Psoas muscle (tissue), 8 donors: ENCODE measurements at places on chromosomes 16 and 17.

DNA sequence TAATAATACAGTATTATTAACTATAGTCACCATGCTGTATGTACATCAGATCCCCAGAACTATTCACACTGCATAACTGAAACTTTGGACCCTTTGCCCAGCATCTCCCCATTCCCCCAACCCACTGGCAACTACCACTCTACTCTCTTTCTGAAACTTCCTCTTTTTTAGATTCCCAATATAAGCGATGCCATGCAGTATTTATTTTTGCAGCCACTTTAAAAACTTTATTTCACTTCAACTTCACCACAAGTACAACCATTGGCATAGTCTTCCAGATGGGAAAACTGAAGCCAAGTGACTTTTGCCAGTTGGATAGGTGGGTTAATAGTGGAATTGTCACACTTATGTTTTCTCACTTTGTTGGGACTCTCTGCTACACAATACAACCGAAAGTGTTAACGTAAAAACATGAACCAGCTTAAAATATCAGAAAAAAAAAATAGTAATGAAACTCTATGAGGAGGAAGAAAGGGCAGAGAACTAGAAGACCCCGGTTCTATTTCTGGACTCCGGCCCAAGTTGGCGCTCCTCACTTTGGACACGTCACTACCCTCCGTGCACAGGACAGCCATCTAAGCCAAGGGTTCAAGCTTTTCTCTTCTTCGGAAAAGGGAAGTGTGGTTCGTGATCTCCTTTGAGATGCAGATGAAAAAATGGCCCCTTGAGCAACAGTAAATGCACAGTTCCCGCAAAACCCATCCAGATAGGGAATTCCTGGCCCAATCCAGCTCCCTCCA lies 743 bp downstream of the SHCBP1 start:
- DNase-seq: no peak

GRCh38 chr17:29677221-29677791 lies 54.6 kb upstream of the CORO6 start:
- peak; percentile 87 for DNase-seq

GRCh38 chr16:48628359-48628985 lies 18.5 kb upstream of the N4BP1 start:
- no peak for DNase-seq

DNA sequence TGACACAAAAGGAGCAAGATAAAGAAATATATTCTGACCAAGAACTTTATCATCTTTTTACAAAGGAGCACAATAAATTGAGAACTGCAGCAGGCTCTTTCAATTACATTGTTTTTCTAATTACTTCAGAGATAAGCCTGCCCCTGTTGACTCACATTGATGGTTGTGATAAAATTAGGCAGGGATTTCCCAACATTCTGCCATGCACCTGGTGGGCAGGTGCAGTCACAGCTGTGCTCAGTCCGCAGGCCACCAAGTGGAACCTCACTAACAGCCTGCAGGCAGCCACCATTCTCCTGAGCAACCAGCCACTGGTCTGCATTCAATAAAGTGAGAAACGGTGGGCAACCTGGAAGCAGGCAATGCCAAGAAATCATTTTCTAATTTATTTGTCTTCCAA lies 5.1 kb downstream of the FANCA start:
- DNase-seq: no peak

DNA sequence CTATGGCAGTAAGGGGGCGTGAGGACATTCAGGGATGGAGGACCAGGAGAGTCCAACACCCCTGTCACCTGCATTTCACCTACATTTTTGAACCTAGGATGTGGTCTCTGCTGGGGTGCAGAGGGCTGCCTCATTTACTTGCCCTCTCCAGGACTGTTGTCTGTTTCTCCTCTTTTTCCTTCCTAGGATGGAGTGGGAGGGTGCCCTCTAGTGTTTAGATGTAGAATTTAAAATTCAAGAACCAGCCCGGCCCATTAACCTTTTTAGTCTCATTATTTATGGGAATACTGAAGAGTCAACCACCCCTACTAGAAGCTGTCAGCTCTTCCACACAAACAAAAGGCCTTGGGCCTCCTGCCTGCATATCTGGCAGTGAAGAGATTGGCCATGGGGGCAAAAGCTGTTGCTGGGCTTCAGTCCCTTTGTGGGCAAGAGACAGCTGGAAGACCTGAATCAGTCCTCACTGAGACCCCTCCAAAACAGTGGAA lies 2.5 kb upstream of the STARD3 start:
- no peak for DNase-seq

DNA sequence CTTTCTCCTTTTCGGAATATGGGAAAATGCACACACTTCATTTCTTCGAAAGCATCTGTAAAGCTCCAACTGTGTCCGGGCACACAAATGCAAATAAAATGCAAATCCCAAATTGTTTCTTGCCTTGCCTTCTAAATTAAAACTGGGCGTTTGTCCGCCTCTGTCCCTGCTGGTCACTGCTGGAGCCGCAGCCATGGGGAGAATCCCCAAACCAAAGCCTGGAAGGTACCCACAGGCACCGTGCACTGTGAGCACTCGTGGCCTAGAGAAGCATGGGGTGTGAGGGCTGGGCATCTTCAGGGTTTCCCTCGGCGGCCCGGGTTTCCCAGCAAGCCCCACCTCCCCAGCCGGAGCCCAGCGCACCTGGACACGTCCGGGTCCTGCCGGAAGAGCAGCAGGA lies 2.9 kb downstream of the SLC47A2 start:
- no peak for DNase-seq

DNA sequence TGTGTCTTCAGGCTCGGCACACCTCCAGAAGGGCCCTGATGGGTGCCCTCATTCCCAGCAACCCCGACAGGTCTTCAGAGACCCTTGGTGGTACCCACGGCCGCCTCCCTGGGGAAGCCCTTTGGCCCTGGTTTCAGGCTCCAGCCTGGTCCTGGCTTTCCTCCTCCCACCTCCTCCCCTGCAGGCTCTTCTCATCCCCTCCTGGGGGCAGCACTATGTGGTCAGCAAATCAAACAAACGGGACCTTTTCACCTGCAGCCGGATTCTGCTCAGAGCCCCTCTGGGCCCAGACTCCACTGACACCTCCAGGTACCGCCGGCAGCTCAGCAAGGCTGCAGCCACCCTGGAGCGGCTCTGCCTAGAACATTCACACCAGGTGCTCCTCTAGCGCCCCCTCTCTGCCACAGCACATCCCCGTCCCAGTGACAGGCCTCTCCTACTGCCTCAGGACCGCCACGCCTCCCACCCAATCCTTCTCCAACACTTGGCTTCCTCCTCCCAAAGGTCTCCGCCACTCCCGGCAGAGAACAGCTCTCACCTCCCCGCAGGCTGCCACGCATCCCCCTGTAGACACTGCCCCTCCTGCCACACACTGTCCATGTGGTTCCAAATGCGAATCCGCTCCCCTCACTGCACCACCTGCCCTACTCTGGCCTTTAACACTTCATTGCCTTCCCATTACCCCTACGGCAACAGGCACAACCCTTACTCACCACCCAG lies 12.0 kb downstream of the CORO7 start:
- DNase-seq: no peak

DNA sequence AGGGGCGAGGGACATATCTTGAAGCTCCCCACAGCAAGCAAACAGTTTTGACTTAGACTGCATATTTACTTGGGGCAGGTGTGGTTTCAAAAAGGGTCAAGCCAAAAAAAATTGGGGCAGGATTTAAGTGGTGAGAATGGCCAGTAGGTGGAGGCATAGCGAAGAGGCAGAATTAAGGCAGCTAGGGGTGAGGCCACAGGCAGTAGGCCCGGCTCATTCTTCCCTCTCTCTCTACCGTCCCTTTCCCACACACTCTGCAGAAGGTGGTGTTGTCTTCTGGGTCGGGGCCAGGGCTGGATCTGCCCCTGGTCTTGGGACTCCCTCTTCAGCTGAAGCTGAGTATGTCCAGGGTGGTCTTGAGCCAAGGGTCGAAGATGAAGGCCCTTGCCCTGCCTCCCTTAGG lies 2.6 kb downstream of the SHBG start:
- no peak for DNase-seq

GRCh38 chr16:87319011-87319410 lies 1.8 kb upstream of the C16orf95 start:
- DNase-seq: no peak

DNA sequence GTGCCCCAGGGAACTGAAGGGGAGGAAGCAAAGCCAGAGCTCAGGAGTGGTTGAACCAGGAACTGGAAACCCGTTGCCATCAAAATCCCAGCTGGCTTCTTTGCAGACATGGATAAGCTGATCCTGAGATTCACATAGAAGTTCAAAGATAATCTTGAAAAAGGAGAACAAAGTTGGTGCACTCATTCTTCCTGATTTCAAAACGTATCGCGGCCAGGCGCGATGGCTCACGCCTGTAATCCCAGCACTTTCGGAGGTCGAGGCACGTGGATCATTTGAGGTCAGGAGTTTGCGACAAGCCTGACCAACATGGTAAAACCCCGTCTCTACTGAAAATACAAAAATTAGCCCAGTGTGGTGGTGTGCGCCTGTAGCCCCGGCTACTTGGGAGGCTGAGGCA lies 7.1 kb downstream of the RAP1GAP2 start:
- no peak for DNase-seq

DNA sequence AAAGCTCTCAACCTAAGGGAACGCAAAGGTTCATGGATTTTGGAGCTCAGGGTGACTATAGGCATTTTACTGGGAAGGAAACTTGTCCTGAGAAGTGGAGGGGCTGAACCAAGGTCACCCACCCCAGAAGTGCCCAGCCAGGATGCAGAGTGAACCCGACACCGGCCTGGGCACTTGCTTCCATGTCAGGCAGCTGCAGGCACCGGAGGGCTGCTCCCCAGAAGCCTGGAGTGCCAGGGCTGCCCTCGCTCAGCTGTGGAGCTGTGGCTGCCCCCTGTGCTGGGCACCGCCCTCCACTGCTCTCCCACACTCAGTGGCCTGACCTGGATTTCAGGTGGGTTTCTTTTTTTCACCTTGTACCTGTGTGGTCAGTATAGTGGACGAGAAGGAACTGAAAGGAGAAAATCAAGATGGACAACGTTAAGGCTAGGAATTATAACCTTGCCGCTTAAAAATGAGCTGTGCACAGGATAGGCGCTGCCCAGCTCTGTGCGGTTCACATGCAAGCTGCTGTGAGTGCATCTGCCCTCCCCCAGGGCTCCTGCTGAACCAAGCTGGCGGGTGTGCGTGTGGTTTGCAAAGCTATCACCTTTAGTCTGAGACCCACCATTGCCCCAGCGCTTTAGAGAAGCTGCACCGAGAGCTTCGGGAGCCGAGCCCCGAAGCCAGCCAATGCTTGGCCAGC lies 2.2 kb downstream of the MAPK8IP3 start:
- DNase-seq: no peak

DNA sequence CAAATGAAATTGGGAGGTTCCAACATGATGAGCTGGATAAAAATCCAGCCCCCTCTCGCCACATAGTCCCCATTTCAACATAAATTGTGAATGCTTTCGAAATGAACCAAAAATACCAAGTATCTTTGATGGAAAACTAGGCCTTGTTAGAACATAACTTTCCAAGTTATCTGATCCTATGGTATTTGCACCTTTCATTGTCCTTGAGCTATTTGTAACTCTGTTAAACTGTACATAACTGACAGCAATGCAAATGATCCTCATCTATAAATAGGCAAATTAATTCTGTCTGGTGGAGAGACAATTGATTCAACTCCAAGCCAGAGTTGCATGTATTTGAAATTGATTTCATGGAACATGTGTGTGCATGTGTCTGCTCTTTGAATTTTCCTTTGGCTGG lies 18.2 kb downstream of the CMTM4 start:
- no peak for DNase-seq

GRCh38 chr17:59761385-59762048 lies 54.1 kb downstream of the VMP1 start:
- DNase-seq: no peak

GRCh38 chr17:31095236-31096105 lies 694 bp downstream of the NF1 start:
- peak; percentile 46 for DNase-seq

GRCh38 chr17:82936768-82937171 lies 96.9 kb upstream of the ZNF750 start:
- peak; percentile 34 for DNase-seq

DNA sequence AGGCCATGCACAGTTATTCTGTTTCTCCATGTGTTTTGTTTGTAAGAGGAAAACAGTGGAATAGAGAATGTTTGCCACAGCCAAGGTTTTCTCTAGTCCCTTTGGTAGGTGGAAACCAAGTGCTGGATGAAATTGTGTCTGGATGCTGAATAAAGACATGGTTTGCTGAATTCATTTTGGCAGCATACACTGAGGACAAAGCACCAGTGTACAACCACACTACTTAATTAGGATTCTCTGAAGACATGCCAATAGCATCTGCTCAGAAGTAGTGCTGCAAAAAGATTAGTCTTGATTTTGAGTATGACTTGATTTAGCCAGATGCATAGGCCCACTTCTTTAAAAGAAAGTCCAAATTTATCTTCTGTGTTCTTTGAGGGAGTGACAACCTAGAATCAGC lies 230.5 kb upstream of the CACNG5 start:
- no peak for DNase-seq

DNA sequence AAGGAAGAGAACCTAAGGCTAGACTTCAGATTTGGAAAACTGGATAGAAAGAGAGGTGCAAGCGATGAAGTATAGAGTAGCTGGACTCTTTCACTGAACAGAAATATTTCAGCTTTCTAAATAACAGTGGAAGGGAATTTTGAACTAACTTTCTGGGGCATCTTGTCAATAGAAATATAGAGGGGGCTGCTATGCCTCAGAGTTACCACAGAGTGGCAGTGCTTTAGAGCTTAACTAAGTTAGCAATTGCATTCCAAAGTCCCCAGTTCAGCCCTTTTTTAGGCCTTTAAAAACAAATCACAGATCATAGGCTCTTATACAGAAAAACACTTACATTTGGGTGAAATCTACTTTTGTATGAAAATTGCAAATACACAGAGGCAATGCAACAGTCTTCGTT lies 154.2 kb upstream of the CDH8 start:
- DNase-seq: no peak

- peak; percentile 15 for DNase-seq
Measured at GRCh38 chr17:325270-326009, 27.2 kb downstream of the RPH3AL start.

DNA sequence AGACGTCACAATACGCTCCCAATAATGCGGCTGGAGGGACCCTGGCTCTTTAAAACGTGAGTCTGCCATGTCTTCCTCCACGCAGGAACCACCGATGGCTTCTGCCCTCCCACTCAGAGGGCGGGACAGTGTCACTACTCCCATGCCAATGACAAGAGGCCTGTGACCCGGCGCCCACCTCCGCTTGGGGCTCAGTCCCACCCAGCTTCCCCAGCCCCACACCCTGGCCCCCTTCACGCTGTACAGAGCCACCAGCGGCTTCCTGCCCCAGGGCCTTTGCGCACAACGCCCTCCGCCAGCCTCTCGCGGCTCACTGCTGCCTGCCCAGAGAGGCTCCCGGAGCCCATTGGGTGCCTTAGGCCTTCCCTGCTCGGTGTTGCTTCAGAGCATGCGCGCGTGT lies 29.5 kb upstream of the ZNF469 start:
- no peak for DNase-seq

GRCh38 chr16:82031116-82032084 lies 3.7 kb upstream of the HSD17B2 start:
- no peak for DNase-seq
